BE2C (cell line): ENCODE measurements at places on chromosomes 4 and X.

DNA sequence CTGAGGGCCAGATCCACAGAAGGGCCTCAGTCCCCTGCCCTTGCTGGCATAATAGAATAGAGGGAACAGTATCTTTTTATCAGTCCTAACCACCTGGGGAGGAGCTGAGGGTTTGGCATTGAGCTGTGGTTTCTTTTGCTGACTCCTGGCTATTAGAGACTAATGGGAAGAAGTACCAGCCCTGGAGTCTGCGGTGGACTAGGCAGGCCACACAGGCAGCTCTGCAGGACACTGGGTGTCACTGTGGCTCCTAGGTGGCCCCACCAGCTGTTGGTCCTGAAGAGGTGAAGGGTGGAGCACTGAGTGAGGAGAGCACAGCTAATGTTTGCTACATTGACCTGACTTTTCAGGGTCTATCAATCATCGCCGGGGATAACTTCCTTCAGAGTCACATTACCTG lies 52.8 kb upstream of the GPC4 start:
- DNase-seq: no peak

DNA sequence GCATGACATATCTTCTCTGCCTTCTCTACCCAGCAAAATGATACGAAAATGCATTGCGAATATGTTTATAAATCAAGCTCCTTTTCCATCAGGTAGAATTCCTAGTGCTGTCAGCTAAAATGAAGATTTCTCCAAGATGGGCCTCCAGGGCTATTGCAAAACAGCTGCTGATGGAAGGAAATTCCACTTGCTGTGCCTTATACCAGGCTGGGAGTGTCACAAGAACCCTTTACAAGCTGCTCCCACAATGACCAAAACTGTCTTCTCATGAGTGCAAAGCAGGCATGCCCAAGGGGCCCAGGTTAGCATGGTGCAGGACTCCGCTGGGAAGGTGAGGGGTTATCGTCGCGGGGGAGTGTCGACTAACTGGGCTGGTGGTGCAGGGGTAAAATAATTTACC lies 8.7 kb downstream of the HNRNPH2 start:
- no peak for DNase-seq

- DNase-seq: no peak
Observed at GRCh38 chrX:19794690-19795089, 92.7 kb downstream of the SH3KBP1 start.

DNA sequence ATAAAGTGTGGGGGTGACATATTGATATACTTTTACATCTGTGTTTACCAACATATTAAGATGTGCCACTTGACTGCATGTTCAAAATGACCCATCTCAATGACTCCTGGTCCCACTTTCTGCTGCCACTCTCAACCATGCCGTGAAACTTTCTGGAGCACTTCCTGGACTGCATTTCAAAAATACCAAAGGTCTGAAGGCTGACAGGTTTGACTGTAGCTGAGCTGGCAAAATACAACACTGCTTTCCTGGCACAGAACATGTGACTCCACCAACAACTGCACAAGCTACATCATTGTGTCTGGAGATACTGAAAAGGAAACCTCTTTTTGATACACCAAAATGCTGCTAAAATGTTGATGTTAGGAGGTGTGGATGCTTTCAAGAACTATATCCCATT lies 184.8 kb downstream of the UNC5C start:
- no peak for DNase-seq
